ENCODE measurements at places on chromosomes 6 and 20.

DNA sequence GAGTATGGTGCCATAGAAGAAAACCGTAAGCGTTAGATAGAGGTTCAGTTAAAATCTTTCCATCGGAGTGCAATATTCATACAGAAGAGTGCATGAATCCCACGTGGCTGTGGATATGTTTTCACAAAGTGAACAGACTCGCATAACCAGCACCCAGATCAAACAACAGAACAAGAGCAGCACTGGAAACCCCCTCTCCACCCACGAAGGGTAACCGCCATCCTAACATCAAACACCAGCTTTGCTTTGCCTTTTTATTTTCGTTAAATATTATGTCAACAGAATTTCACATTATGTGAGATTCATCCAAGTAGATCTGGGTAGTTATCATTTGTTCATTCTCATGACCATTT is 4.7 kb downstream of the GTSF1L start:
- DNase-seq: no peak

GRCh38 chr20:48995589-48995988 is 50.5 kb upstream of the CSE1L start:
- no peak for DNase-seq

GRCh38 chr20:20712004-20712473 is 405 bp downstream of the RALGAPA2 start:
- no peak for DNase-seq

DNA sequence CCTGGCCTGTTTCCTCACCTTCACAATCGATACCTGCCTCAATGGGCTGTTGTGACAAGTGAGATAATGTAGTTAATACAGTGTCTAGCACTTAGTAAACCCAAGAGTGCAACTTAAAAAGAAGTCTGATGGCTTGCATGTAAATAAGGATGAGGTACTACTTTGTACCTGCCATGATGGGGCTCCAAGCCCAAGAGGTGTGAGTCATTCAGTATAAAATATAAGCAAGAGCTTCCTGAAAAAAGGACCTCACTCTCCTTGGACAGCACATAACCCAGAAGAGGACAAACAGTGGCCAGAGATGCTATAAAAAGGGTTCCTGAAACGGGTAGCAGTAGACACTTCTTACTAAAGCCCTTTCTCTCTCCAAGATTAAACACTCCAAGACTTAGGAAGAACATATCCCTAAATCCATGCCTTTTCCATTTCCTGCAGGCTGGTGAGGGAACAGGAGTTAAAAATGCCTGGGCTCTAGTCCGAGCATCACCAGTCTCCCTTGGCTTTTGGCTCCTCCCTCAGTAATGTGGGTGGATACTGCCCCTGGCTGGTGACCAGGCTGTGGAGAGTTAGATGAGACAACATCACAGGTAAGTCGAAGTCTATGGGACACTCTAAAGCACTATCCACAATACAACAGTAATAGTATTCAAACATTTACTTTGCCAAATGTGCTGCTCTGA is 4.3 kb downstream of the UBE2V1 start:
- no peak for DNase-seq

GRCh38 chr6:100493206-100493888 is 28.6 kb upstream of the SIM1 start:
- DNase-seq: peak; percentile 11

DNA sequence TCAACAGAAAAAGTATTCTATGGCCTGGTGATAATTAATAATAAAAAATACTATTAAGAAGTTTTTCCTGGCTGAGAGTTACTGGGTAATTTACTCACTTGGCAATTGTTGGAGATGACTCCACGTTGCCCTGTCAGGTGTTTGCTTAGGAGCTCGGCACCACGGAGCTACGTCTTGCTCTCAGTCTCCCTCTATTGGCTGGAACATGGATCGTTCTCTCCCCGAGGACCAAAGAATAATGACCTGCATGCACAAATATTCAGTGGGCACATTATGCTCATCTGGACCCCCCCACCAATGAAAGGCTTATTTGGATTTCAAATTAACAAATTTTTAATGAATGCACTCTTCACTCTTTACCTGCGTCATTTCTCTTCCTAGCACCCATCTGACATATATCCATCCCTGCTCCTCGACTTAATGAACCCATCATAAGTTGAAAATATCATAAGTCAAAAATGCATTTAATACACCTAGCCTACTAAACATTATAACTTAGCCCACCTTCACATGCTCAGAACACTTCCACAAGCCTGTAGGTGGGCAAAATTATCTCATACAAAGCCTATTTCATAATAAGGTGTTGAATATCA is 71.0 kb upstream of the CD83 start:
- DNase-seq: no peak

- no peak for DNase-seq
Measured at GRCh38 chr20:14259689-14260088, 77.7 kb downstream of the FLRT3 start.

DNA sequence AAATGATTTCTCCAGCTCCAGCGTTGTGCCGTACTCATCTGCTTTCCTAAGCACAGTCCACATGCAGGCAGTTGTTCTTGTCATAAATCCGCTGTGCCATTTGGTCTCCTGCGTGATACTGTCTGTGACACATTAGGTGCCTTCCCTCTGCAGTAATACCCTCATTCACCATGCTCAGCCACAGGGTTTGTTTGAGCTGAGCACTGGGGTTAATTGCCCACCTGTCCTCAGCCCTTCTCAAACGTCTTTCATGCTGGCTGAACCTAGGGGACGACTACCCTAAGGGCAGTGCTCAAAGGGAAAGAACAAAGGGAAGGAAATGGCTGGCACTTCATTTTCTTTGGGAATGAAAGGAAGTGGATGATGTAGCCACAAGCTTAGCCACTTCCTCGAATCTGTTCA is 64.2 kb upstream of the MYLIP start:
- DNase-seq: peak; percentile 63

- DNase-seq: no peak
Measured at GRCh38 chr6:135994857-135995544, 143.5 kb downstream of the PDE7B start.

GRCh38 chr6:84052204-84052882 is 18.8 kb downstream of the MRAP2 start:
- DNase-seq: peak; percentile 48

- DNase-seq: no peak
Measured at GRCh38 chr20:60581606-60582115, 623.4 kb downstream of the CDH26 start.

DNA sequence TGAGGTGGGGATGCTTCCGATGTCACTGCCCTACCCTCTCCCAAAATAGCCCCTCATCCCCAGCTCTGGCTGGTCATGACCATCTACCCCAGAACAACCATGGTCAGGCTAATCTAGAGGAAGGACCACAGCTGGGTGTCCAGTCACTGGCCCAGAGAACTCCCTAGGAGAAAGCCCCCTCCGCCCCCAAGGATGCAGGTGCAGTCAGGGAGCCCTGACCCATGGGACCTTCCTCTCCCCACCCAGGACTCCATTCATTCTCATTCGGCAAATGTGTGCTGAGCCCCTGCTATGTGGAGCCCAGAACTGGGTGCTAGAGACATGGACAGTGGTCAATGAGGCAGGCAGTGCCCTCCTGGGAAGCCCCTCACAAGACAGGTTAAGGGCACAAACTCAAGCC is 60.5 kb downstream of the JPH2 start:
- DNase-seq: no peak

DNA sequence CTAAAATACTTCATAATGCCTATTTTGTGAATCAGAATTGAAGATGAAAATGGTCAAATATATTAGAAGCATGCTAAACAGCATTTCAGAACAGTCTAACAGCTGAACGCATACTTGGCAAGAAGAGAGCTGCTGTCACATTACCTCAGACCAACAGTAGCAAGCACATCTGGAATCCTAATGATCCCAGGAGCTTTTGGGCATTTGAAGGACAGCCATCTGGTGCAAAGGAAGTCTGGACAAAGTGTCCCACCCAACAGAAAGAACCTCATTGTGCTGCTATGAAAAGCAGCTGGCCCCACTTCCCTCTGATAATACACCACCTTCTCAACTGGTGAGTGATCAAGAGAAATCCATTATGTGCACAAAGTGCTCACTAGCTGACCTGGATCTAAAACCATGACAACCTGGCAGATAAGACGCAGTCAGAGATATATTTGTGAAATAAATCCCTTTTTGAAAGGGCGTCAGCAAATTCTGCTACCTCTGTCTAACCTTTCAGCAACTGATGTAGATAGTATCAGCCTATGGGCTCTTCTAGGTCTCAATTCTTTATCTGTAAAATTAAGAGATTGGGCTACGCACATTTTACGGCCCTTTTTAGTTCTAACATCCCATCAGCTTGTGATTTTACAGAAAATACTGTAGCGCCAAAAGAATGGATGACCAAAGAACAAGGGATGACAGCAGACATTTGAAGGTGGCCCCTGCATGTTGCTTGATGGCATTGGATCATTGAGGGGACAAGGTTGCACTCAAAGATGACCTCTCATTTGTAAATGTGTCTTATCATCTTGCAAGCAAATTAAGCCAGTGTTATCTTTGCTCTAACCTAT is 78.7 kb downstream of the SGK1 start:
- no peak for DNase-seq

- DNase-seq: no peak
Measured at GRCh38 chr6:109240370-109241084, 141.7 kb downstream of the CD164 start.

DNA sequence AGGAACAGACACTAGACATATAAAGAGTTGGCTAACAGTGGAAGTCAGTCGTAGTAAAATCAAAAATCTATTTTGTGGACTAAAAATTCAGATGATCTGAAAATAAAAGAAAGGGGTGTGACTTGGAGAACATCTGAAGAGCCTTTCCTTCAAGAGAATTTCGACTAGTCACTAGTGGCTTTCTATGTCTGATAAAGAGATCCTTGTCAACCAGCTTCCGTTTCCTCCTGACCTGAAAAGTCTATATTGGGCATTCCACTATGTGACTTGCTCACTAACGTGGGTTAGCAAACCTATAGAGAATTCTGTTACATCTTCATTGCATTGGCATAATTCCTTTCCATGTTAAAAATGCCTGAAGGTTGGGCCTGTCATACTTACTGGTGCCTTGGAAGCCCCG is 25.9 kb downstream of the TRAF3IP2 start:
- no peak for DNase-seq

GRCh38 chr20:10329387-10330005 is 104.5 kb downstream of the MKKS start:
- no peak for DNase-seq

- no peak for DNase-seq
Measured at GRCh38 chr20:51093240-51093763, 70.4 kb upstream of the KCNG1 start.

- DNase-seq: no peak
Measured at GRCh38 chr6:46626228-46626909, 26.2 kb downstream of the CYP39A1 start.

- DNase-seq: no peak
Measured at GRCh38 chr6:37960139-37960935, 140.8 kb downstream of the ZFAND3 start.

GRCh38 chr6:141846639-141847038 is 286.1 kb upstream of the GJE1 start:
- DNase-seq: no peak

DNA sequence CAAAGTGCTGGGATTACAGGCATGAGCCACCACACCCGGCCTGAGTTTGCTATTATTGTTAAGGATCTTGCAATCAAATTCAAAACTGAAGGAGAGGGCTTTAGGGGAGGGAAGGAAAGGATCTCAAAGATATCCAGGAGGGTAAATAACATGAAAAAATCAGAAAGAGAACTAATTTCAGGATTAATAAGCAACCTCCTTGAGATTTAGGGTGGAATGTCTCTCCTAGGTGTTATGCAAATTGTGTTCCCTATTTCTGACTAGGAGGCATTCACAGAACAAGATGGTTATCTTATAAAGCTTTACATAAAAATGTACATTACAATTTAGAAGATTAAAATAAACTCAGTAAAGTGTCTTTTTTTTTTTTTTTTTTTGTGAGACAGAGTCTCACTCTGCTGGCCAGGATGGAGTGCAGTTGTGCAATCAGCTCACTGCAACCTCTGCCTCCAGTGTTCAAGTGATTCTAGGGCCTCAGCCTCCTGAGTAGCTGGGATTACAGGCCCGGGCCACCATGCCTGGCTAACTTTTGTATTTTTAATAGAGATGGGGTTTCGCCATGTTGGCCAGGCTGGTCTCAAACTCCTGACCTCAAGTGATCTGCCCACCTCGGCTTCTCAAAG is 92.0 kb upstream of the BEND3 start:
- no peak for DNase-seq

DNA sequence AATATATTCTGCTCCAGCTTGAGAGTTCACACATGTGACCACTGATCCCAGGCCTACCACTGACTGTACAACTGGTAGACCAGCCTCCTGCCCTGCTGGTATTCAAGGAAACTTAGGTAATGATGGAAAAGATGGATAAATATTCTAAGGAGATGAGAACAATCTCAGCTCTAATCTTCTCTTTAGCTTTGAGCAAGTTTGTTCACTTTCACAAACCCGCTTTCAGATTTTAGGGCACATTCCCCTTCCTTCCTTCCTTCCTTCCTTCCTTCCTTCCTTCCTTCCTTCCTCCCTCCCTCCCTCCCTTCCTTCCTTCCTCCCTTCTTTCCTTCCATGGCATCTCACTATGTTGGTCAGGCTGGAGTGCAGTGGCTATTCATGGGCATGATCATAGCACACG is 88.2 kb upstream of the PHACTR1 start:
- DNase-seq: no peak

DNA sequence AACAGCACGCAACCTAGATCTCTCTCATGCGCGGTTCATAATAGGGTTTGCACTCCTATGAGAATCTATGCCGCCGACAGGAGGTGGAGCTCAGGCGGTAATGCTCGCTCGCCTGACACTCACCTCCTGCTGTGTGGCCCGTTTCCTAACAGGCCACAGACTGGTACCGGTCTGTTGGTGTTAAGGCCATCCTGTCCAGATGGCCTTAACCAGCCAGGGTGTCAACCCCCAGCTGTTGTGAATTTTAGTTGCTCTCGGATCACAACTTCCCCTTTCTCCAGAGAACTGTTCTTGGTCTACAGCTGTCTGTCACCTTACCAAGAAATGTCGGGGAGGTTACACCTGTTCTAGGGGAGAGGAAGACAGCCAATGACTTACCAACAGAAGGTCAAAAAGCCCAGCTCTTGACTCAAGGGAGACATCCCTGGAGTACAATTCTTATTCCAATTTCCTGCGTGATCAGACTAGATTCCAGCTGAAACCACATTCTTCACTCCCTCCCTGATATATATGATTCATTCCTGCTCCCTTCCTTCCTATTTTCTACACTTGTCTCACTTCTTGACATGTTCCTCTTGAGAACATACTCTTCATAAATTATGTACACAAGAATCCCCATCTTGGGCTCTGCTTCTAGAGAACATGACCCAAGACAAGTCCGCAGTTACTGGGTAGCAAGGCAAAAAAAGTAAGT is 23.1 kb upstream of the DNAAF9 start:
- no peak for DNase-seq

- DNase-seq: no peak
Measured at GRCh38 chr6:44270526-44271405, 516 bp downstream of the TMEM151B start.

All from NT2/D1 (cell line).